ENCODE measurements at places on chromosomes 16 and 17.

- DNase-seq, result no peak
Observed at GRCh38 chr16:31641279-31641678, 113.6 kb downstream of the AHSP start.

DNA sequence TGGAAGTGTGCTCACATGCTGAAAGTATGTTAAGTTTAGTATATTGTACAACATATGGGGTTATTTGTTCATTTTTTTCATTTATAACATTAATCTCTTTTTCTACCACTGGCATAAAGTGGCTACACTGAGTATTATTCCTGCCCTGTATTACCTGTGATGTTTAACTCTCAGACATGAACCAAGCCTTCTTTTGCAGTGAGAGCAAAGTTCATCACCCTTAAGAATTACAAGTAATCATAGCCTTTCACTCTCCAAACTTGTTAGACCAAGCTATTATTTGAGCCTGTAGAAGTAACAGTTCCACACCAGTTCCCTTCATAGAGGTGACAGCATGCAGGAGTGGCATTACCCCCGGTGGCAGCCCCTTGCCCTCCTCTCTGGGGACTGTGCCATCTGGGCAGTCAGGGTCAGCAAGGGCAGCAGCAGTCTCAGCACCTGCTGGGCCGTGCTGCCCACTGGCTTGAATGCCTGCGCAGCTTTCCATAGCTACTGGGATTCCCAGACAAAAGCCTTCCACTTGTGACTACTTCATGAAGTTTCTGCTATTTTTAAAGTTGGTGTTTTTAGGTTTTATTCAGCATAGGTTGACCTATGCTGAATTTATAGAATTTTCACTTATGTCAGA is 71.3 kb downstream of the TMC6 start:
- no peak for DNase-seq

- no peak for DNase-seq
Observed at GRCh38 chr17:80218391-80218790, 1.7 kb downstream of the SGSH start.

DNA sequence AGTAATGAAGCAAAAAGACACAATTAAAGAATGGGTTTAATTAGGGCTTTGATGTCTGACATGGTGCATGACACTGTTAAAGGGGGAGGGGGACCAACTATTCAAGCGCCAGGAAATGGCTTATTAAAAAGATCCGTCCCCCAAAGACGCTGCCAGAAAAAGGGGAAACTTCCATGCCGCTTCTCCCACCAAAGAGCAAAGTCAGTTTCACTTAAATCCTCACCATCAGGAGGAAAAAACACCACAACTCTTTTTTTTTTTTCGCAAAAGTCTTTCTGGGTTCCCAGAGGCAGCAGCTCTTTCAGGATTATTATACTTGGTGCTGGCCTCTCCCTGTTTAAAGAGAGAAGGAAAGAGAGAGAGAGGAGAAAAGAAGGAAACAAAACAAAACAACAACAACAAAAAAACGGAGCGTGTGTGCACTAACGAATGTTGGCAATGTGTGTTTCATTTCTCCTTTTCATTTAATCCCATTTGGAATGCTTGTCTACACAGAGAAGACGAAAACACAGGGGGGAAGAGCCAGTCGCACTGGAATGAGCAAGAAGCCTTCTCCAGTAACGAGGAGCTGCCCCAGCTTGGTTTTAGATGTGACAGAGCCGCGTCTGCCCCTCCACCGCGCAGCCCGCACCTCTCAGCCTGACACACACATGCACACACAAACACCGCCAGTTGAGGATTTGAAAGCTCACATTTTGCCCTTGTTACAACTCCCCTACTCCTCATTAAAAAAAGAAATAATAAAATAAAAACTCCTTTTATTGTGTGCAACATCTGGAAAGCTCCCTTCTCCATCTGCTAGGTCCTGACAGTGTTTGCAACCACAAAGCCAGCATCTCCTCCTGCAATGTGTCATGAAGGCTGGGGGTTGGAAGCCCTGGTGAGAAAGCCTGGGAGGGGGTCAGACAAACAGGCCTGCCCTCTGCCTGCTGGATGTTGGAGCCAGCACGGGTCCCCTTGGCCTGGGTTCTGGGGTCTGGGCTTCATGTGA is 32.7 kb upstream of the AXIN2 start:
- DNase-seq, result no peak

DNA sequence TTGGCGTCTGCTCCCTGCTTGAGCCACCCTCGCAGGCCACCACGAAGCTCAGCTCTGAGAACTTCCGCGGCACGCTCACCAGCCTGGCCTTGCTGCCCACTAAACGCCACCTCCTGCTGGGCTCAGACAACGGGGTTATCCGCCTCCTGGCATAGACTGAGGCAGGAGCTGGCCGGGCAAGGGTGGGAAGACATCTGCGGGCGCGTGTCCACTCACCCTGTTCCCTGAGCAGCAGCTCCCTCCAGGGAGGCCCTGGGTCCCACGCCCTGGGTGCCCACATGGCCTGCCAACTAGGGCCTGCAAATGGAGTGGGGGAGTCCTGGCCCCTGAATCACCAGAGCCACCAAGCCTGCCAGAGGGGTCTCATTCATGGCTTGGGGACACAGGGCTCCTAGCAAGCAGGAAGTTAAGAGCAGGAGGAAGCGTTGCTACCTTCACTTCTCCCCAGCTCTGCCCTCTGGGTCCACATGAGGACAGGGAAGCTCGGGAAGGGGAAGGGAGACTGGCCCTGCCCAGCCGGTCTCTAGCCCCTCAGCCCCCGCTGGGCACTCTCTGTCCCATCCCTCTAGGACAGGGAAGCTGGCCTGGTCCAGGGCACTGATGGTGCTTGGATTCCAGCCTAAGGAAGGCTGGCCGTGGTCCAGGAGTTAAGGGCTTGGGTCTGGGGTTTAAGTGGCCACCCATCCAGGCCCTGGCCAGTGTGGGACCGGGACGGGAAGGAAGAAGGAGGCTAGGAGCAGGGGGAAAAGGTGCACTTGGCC is 5.0 kb upstream of the SERPINF2 start:
- no peak for DNase-seq

DNA sequence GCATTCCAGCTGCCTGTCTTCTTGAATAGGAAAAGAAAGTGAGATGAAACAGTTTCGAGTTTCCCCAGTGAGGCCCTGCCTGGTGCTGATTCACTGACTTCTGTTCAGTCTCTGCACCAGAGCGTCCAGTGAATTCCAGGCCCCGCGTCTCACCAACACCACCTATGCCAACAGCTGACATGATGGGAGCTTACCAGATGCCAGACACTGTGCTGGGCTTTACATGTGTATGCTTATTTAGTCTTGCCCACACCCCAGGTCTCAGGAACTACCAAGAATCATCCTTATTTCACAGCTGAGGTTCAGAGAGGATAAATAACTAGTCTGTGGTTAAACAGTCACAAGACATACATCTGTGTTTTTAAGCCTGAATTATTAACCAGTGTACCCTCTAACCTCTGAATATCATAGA is 29.1 kb upstream of the IRX6 start:
- no peak for DNase-seq

DNA sequence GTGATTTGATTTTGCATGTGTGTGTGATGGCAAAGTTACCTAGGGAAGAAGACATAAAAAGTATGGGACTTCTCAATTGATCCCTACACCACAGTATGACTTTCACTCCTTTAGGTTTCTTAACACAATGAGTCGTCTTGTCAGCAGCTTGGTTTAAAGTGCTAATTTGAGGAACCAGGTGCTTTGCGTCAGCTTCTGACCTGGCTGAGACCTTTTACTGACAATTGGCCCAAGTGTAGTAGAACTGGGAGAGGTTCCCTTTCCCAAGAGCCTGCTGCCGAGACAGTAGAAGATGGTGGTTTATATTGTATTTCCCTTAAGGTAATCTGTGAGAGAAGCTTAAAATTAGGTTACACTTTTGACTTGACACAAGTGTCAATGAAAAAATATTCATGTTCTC is 54.9 kb downstream of the LDHD start:
- DNase-seq, result no peak

DNA sequence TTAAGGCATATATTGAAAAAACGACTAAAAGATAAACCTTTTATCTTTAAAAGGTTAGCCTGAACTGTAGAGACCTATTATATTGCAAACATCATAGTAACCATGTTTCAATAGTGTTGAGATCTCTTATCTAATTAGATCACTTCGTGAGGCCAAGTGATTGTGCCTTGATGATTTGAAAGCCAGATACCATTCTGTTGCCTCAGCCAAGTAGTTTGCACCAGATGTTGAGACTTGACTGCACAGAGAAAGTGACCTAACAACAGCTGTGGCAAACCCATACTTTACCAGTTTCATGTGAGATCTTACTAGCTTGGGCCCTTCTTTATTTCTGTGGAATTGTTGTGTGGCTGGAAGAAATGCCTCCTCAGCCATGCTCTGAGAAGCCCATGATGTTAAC is 717.3 kb downstream of the KCNJ2 start:
- no peak for DNase-seq

GRCh38 chr17:62091804-62092203 is 26.7 kb upstream of the MED13 start:
- no peak for DNase-seq

- no peak for DNase-seq
Observed at GRCh38 chr16:57386381-57386951, 14.2 kb downstream of the CX3CL1 start.

- DNase-seq, result no peak
Observed at GRCh38 chr16:68400083-68400923, 48.0 kb downstream of the SMPD3 start.

GRCh38 chr17:3919123-3919624 is 2.9 kb upstream of the P2RX1 start:
- DNase-seq, result no peak

GRCh38 chr16:71769222-71769621 is 39.4 kb downstream of the AP1G1 start:
- DNase-seq, result no peak

GRCh38 chr16:84876873-84877606 is 57.3 kb downstream of the CRISPLD2 start:
- DNase-seq, result no peak

GRCh38 chr16:88473666-88474534 is 20.8 kb downstream of the ZFPM1 start:
- no peak for DNase-seq

- no peak for DNase-seq
Observed at GRCh38 chr16:68162413-68162812, 73.5 kb downstream of the ESRP2 start.

- DNase-seq, result no peak
Observed at GRCh38 chr17:57945996-57946797, 9.0 kb downstream of the CUEDC1 start.

- DNase-seq, result no peak
Observed at GRCh38 chr17:64216000-64216337, 47.1 kb downstream of the TEX2 start.

DNA sequence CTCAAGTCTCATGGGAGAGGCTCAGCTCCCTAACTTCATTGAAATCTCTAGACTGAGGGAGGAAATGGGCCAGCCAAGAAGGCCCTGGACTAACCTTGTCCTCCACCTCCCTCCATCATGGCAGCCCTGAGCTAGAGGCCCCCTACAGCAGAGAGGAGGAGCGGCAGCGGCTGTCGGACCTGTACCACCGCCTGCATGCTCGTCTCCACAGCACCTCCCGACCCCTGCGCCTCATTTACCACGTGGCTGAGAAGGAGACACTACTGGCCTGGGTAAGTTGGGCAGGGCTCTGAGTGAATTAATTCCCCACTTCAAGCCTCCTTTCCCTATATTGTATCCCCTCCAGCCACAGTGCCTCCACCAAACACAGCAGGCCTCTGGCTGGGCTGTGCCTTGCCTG is 3.8 kb upstream of the SYCE1L start:
- DNase-seq, result no peak

Measured in stimulated activated CD4-positive, alpha-beta T cell treated with anti-CD3 and anti-CD28 coated beads, Interleukin-4, amount 100 ng/mL, for 48 hours (primary cell).